CD4-positive, alpha-beta memory T cell (primary cell): ENCODE measurements at places on chromosomes 6 and 20.

DNA sequence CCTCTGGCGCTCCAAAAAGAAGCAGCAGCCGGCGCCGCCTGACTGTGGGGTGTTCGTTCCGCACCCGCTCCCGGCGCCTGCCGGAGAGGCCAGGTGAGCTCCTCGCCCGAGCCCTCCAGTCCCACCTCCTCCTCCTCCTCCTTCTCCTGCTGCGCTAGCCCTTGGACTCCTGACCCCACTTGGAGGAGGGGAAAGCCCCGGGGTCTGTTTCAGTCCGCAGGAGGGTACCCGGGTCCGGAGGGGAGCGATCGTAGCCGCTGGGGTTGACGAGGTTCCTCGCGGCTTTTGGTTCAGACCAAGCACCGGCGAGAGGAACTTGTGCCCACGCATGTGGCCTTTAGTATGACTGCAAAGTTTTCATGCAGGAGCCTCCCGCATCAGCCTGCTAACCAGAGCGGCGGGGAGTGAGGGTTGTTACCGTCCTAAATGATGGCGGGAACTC lies 493 bp downstream of the CRYBG1 start:
- DNase-seq = no peak

GRCh38 chr20:63531686-63532448 lies 5.3 kb downstream of the PTK6 start:
- no peak for DNase-seq

DNA sequence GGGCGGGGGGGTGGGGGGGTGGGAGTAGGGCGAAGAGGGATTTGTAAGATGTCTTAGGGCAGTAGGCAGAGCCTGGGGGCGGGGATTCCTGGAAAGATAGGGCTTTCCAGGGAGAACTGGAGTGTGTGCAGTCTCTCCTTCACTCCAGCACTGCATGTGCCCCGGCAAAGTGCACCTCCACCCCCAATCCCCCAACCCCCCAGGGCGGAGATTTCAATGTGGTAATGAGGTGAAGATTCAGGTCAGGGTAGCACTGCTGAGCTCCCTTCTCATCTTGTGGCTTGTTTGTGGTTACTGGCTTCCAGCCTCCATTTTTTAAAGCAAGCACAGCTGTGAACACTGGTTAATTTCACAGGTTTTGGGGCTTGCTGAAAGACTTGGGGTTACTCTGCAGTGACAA lies 5.9 kb downstream of the TMEM239 start:
- peak; percentile 73 for DNase-seq

- peak; percentile 29 for DNase-seq
Observed at GRCh38 chr6:137816133-137816579, 50.9 kb upstream of the TNFAIP3 start.

DNA sequence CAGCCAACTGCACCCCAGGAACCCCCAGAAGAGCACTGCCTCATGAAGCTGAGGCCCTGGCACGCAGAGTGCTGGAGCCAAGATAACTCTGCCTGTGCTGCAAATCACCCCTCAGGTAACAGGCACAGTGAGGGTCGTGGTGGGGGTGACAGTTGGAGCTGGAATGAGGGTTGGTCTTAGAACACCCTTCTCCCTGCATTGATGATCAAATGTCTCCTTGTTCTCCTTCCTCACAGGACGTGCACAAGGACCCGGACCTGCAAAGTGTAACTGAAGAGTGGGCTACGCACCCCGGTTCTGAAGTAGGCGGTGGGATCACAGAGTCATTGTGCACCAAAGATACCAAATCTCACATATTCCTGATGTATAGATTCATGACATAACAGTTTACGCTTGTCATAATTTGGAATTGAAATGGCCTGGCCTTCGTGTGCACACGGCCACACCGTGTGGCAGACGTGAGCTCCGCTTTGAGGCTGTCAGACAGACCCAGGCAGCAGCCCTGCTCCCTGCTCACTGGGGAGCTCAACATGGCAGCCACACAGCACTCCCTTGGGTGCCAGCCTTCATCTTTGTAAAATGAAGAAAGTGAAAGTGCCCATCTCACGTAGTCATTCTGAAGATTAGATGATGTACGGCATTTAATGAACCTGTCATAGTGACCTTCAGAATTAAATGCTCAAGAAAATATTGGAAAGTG lies 8.8 kb downstream of the THBS2 start:
- no peak for DNase-seq

- DNase-seq = no peak
Observed at GRCh38 chr20:49515586-49515985, 33.1 kb upstream of the KCNB1 start.

DNA sequence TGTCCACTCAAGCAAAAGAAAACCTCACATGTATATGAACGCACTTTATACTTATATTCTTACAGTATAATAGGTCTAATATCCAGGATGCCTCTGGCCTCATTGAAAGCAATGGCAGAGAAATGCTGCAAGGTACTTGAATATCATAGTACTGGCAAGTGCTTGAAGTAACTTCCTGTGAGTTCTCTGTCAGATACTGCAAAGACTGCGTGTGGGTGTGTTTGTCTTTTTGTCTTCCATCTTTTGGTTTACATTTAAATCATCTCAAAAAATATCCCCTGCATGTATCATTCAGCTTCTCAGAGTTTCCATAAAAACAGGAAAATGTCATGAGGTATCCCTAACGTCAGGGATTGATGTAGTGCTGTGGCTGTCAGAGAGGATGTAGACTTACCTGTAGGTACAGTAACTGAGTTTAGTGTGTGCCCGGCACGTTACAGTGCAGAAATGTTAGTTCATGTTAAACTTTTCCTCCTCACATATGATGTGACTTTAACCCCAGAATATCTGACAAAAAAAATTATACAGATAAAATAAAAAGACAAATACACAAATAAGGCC lies 184.3 kb downstream of the DST start:
- no peak for DNase-seq
